Purkinje cell (primary cell): ENCODE measurements at places on chromosomes 2 and 18. TPM values are rescaled to one million over a fixed set of nuclear protein-coding genes. Genes with fewer than 3 reads are reported as not detected.

The IL1A gene
- polyA plus RNA-seq = not detected in 2 replicates

The LRATD1 gene
- 1.2 and 6.2 TPM in 2 replicates for polyA plus RNA-seq

The COBLL1 gene
- 7.1 and 10.9 TPM in 2 replicates for polyA plus RNA-seq

The AQP12B gene
- not detected in 2 replicates for polyA plus RNA-seq

The MAP3K2 gene
- polyA plus RNA-seq = 5.9 and 6.3 TPM in 2 replicates
